Placental epithelial cell (primary cell): ENCODE measurements at places on chromosomes 16 and 17. TPM values are rescaled to one million over a fixed set of nuclear protein-coding genes. Genes with fewer than 3 reads are reported as not detected.

TELO2 gene
- total RNA-seq, result 15.3 and 18.9 TPM in 2 replicates

SLC6A2 gene
- under 0.01 TPM in 1 of 2 replicates, not detected in the other for total RNA-seq

SLC38A8 gene
- not detected in 2 replicates for total RNA-seq

KRTAP1-5 gene
- not detected in 2 replicates for total RNA-seq

PLEKHG4 gene
- total RNA-seq, result 22.2 and 35.7 TPM in 2 replicates

HSD11B2 gene
- not detected in 2 replicates for total RNA-seq

WNT9B gene
- total RNA-seq, result not detected in 2 replicates

FBXL20 gene
- total RNA-seq, result 9.8 and 15.2 TPM in 2 replicates

ARL4D gene
- 3.9 and 11.0 TPM in 2 replicates for total RNA-seq

WSCD1 gene
- total RNA-seq, result not detected in 2 replicates

TMC7 gene
- total RNA-seq, result 0.33 and 0.39 TPM in 2 replicates

ELP5 gene
- 31.0 and 42.6 TPM in 2 replicates for total RNA-seq

TP53TG3F gene
- total RNA-seq, result not detected in 2 replicates

SGCA gene
- 0.11 and 1.6 TPM in 2 replicates for total RNA-seq

CCL7 gene
- not detected in 2 replicates for total RNA-seq

SALL1 gene
- total RNA-seq, result not detected in 2 replicates

RBL2 gene
- total RNA-seq, result 56.8 and 79.3 TPM in 2 replicates

TBC1D3I gene
- under 0.01 TPM in 1 of 2 replicates, not detected in the other for total RNA-seq

CLEC19A gene
- under 0.01 and 0.54 TPM in 2 replicates for total RNA-seq

CRYM gene
- total RNA-seq, result not detected in 2 replicates

COX11 gene
- 38.5 and 42.9 TPM in 2 replicates for total RNA-seq

WNK4 gene
- 0.33 and 0.39 TPM in 2 replicates for total RNA-seq

HCRT gene
- not detected in 2 replicates for total RNA-seq

SOX15 gene
- 9.0 and 14.5 TPM in 2 replicates for total RNA-seq

MYCBPAP gene
- total RNA-seq, result 0.11 and 2.0 TPM in 2 replicates

TEKT1 gene
- total RNA-seq, result not detected in 2 replicates

DPEP3 gene
- total RNA-seq, result not detected in 2 replicates

TTYH2 gene
- total RNA-seq, result 0.98 and 1.2 TPM in 2 replicates

ETV4 gene
- total RNA-seq, result 0.39 and 2.6 TPM in 2 replicates

HOXB4 gene
- 0.43 and 0.79 TPM in 2 replicates for total RNA-seq

MIS12 gene
- total RNA-seq, result 12.0 and 14.9 TPM in 2 replicates

ACSM2A gene
- not detected in 2 replicates for total RNA-seq

MYH13 gene
- total RNA-seq, result not detected in 2 replicates

CD300E gene
- total RNA-seq, result not detected in 2 replicates

RGS9 gene
- total RNA-seq, result 2.1 and 2.4 TPM in 2 replicates

PIK3R6 gene
- total RNA-seq, result not detected in 2 replicates

CYTH1 gene
- 36.1 and 51.1 TPM in 2 replicates for total RNA-seq

KRTAP9-2 gene
- not detected in 2 replicates for total RNA-seq

ITGB3 gene
- total RNA-seq, result 1.2 and 3.7 TPM in 2 replicates

HOXB1 gene
- total RNA-seq, result not detected in 2 replicates

TMEM92 gene
- total RNA-seq, result 0.39 and 1.2 TPM in 2 replicates

YPEL3 gene
- total RNA-seq, result 44.5 and 59.7 TPM in 2 replicates

TEX19 gene
- under 0.01 and 0.11 TPM in 2 replicates for total RNA-seq

ODF4 gene
- total RNA-seq, result not detected in 2 replicates

NPIPA2 gene
- total RNA-seq, result 0.79 TPM in 1 of 2 replicates, not detected in the other

IRX3 gene
- 0.39 TPM in 1 of 2 replicates, not detected in the other for total RNA-seq

GHDC gene
- total RNA-seq, result 9.7 and 11.0 TPM in 2 replicates

SMIM22 gene
- not detected in 2 replicates for total RNA-seq

NOB1 gene
- total RNA-seq, result 17.6 and 38.5 TPM in 2 replicates

CBLN1 gene
- not detected in 2 replicates for total RNA-seq

PLA2G10 gene
- total RNA-seq, result 0.43 TPM in 1 of 2 replicates, not detected in the other

POLR3E gene
- 22.0 and 29.6 TPM in 2 replicates for total RNA-seq

ALOX12B gene
- not detected in 2 replicates for total RNA-seq

CYLD gene
- 43.2 and 51.3 TPM in 2 replicates for total RNA-seq

ZFP90 gene
- total RNA-seq, result 20.0 and 29.0 TPM in 2 replicates

TMC5 gene
- total RNA-seq, result under 0.01 TPM in 1 of 2 replicates, not detected in the other

KRTAP4-5 gene
- not detected in 2 replicates for total RNA-seq

ADAM11 gene
- total RNA-seq, result 2.6 and 6.3 TPM in 2 replicates

UBFD1 gene
- 66.3 and 189 TPM in 2 replicates for total RNA-seq
